ENCODE measurements at places on chromosomes 16 and 17.

DNA sequence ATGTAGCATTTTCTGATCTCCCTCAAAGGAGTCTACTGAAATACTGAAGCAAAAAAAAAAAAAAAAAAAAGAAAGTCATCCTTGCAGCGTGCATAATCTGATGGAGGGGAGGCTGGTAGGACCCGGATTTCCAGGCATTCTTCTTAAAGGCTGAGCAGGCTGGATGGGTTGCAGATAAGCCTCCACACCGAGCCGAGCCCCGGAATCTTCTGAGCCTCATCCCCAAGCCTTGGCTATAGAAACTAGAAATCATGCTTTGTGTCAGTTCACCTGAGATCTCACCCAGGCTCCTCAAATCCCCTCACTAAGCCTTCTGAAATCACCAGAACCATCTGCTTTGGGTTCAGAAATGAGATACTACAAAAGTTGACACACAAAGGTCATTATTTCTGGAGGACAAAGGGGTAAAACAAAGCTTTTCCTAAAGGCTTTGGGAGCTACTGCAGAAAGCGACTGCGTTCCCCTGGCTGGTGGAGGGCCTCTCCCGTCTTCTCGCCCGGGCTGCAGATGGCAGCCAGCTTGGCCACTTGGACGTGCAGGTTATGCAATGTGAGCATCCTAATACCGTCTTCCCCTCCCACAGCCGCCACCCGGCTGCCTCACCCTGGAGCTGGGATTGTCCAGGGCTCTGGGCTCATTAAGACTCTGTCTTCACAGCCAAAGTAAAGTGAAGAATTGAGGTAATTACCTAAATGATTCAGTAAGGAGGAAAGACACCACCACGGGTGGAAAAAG is 4.7 kb upstream of the CACNG4 start:
- no peak for DNase-seq

DNA sequence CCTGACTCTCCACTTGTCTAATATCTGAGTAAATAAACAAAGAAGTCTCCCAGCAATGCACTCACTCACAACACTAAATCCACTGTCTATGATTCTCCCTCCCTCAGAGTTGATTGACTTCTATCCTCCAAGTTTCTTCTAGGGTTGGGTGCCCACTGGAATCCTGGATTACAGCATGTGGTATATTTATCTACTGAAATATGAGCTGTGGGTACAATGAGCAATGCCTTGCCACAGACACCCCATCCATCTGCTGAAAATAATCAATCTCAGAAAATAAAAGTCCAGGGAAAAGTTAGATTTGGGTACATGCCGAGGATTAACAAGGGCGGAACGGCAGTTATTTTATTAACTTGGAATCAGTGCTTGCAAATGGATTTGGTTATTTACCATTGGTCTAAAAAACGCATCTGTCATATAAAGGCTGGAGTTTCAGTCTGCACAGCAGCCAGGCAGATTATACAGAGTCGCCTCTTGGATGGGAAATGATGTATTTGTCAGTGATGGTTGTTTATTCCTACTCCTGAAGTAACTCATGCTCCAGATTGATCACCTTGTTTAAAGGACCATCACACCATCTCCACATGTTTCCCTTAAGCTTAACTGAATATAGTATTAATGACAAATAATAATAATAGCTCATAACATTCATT is 193.9 kb upstream of the SOX9 start:
- DNase-seq, result no peak

DNA sequence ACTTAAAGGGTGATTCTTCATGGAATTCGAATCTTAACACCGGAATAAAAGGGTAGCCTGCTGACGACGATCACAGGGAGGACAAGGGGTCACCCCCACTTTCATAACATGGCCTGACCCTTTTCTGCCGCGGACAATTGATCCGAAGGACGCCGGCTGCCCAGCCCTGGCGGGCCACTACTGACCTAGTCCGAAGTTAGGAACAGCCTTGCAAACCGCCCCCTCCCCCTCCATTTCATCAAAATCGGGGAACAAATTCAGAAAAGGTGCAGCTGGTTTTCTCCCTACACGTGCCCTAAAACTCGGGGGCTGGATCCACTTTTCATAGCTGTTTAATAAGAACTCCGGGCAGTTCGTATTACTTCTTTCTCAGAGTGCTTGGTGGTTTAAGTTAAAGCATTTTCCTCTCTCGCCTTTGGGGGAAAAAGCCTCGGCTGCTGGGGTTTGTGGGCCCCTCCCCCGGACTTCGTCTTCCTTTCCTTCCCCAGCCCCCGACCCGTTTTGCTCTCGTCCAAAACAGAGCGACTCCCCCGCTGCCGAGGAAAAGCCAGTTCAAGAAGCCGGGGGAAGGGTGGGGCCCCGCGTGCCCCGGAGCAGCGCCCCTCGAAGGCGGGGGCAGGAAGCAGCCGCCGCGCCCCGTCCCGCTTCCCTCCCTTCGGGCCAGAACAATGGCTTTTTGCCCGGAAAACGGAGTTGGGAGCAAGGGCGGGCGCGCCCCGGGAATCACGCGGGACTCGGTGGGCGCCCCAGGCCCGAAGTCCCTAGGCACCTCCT is 641 bp upstream of the CBX2 start:
- no peak for DNase-seq

DNA sequence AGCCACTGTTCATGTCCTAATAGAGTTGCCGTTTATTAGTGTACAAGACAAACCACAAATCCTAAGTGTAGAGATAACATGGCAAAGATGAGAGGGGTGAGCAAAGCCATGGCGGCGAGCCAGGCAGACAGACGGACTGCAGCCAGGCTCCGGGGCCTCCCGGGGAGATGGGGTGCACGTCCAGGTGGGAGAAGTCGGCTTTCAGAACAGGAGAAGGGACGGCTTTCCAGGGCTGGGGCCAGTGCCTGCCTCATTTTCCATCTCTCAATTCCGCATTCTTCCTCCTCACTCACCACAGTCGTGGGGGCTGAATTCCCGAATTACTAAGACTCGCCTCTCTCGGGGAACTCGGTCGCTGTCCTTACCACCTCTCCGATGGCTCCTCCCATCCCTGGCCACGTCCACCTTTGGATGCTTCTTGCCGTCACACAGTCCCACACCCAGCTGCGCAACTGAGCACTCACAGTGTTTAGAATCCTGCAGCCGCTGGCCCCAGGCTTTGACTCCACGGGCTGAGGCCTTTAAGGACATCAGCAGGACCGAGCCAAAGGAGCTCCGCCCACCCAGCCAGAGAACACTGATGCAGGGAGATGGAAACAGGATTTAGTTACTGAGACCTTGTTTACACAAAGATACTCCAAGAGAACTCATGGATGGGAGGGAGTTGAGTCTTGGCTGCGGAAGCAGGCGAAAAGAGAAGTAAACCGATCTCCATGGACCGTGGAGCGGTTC is 59.7 kb downstream of the RNF112 start:
- no peak for DNase-seq

- no peak for DNase-seq
Measured at GRCh38 chr17:6388416-6388815, 46.5 kb downstream of the AIPL1 start.

DNA sequence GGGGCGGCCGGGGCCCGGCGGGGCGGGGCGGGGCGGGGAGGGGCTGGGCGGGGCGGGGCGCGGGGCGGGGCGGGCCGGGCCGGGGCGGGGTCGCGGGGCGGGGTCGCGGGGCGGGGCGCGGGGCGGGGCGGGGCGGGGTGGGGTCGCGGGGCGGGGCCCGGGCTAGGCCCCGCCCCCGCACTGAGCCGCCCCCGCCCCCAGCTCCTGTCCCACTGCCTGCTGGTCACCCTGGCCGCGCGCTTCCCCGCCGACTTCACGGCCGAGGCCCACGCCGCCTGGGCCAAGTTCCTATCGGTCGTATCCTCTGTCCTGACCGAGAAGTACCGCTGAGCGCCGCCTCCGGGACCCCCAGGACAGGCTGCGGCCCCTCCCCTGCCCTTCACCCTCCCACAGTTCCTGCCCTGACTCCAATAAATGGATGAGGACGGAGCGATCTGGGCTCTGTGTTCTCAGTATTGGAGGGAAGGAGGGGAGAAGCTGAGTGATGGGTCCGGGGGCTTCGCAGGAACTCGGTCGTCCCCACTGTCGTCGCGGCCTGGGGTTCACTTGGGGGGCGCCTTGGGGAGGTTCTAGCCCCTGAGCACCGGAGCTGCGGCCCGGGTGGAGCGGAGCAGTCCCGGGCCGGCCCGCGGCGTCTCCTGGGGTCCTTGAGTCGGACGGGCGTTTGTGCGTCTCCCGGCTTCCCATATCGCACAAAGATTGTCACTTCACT is 795 bp upstream of the HBM start:
- no peak for DNase-seq

GRCh38 chr16:69309316-69309715 is 1.8 kb upstream of the VPS4A start:
- DNase-seq, result no peak

- no peak for DNase-seq
Measured at GRCh38 chr17:327971-328370, 24.6 kb downstream of the RPH3AL start.

GRCh38 chr17:55731586-55732250 is 9.1 kb upstream of the TMEM100 start:
- DNase-seq, result no peak

DNA sequence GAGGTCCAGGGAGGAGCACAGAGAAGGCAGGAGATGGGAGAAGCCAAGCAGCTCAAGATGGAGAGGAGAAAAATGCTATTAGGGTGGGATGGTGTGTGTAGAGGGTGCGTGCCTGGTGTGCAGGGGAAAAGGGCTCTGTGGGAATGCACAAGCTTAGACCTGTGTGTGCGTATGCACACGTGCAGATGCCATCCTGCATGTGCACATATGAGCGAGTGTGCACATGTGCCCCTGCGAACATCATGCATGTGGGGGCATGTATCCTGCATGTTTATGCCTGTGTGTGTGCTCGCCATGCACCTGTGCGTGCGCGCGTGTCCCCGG is 438 bp upstream of the KCNJ12 start:
- DNase-seq, result no peak

DNA sequence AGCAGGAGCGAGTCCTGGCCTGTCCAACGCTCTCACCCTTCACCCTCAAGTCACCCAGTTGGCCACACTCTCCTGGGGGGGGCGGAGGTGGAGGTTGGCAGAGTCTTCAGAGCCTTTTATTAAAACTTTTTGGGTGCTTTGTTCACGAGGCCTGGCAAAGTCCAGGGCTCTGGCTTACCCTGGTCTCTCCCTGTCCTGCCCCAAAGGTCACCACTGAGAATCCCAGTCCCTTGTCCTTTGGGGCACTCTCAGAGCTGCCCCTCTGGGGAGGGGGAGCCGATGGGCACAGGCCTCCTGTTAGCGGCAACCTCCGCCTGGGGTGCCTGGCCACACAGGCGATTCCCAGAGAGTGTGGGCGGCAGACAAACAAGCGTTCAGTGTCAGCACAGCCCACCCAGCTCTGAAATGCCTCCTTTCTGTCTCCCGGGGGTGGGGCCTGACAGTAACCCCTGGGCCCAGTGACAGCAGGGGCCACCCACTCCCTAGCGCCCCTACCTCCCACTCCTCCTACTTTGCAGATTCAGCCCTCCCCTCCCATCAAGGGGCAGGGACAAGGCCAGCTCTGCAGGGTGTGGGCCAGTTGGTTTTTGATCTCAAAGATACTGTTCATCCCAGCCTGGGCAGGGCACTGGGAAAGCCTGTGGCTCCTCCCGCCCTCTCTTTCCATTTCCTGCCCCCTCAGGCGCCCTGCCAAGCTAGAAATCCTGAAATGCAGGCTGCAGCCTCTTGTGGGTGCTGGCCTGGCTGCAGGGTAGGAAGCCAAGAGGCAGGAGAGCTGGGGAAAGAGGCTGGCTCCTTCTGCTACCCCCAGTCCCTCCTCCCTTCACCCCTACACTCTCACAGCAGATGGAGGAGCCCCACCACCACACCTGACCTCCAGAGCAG is 36.6 kb upstream of the EMP2 start:
- no peak for DNase-seq

GRCh38 chr16:85166699-85167588 is 54.7 kb upstream of the CIBAR2 start:
- no peak for DNase-seq

DNA sequence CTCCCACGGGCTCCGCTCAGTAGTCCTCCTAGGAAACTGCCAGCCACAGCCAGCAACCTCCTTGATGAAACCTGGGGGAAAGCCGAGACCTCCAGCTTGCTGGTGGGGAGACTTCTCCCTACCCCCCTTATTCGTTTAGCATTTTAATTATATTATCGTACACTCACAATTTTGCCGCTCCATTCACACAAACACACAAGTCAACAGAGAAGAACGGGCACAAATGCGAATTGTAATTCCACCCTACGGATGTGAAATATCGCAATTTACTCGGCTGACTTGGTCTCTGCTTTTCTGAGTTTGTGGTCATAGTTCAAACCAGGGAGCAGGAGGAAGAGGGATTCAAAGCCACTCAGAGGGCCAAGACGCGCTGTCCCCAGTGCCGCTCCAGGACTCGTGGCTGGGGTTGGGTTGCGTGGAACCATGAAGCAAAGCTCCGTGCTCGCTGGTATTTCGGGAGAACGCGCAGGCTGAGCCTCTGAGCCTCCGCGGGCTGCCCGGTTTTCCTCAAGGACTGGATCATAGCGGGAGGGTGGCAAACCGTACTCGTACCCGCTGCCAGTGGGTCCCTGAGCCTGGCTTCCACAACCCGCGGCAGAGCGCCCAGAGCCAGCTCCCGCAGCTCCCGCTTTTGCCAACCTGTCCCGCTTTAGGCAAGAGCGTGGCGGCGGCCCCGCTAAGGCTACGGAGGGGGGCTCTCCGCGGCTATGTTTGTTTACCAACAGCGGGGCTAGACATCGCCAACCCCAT is 2.0 kb downstream of the LHX1 start:
- no peak for DNase-seq

- no peak for DNase-seq
Measured at GRCh38 chr16:27226476-27226875, 23.1 kb downstream of the KDM8 start.

GRCh38 chr16:10729104-10730048 is 14.3 kb upstream of the NUBP1 start:
- DNase-seq, result no peak

DNA sequence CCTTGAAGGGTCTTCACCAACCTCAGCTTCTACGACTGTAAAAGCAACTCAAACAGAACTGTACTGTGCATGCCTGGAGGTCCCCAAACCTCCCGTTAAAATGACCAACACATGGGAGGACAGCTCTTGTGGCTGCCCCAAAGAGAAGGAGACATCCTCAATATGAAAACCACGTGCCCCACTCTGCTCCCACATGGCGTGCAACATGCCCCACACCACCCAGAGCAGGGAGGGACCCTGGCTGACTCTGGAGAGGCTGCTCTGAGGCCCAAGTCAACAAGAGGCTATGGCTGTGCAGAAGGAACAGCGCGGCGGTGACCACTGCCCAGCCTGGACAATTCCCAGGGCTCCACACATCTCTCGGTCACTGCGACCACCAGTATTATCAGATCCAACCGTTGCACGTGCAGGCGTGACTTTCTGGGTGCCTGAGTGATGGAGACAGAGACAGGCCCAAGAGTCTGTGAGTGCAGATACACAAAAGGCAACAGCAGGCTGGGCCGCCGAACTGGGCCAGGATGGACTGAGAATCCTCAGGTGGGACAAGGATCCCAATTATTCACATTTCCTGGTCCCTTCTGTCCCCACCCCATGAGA is 1.4 kb downstream of the PLD6 start:
- no peak for DNase-seq

DNA sequence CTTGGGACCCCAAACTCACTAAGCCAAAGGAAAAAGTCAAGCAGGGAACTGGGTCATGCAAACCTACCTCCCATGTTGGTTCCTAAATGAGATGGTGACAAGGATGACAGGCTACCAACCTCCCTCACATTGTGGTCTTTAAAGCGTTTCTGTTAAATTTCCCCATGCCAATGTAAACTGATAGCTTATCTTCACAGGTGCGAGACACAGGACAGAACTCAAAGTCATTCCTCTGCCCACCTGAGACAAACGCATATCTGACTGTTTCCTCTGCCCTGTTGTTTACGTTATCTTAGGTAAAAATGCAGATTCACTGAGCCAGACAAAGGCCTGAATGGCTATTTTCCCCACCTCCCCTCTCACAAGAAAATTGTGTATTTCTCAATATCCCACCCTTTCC is 19.0 kb upstream of the CD300E start:
- DNase-seq, result no peak

Data from activated CD4-positive, CD25-positive, alpha-beta regulatory T cell (primary cell).